Stimulated activated CD4-positive, alpha-beta T cell treated with anti-CD3 and anti-CD28 coated beads, Interleukin-4, amount 100 ng/mL, for 48 hours (primary cell): ENCODE measurements at places on chromosomes 2 and 18.

- no peak for DNase-seq
Measured at GRCh38 chr2:31354837-31355236, 59.7 kb downstream of the XDH start.

DNA sequence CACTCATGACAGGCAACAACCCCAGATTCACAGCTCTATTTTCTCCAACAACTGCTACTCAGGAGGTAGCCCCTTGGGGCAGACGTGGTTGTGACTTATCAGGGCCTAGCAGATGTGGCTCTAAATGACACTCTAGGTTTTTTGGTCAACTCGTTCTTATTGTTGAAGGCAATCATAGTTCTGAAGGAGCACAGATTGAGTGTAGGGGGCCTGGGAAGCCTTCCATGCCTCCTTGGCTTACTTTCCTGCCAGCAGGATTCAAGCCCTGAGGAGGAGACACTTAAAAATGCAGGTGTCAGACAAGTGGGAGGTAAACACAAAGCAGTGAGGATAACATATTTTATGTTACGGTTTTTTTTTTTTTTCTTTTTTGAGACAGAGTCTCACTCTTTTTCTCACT, 23.5 kb upstream of the SUCLG1 start:
- DNase-seq, result no peak

DNA sequence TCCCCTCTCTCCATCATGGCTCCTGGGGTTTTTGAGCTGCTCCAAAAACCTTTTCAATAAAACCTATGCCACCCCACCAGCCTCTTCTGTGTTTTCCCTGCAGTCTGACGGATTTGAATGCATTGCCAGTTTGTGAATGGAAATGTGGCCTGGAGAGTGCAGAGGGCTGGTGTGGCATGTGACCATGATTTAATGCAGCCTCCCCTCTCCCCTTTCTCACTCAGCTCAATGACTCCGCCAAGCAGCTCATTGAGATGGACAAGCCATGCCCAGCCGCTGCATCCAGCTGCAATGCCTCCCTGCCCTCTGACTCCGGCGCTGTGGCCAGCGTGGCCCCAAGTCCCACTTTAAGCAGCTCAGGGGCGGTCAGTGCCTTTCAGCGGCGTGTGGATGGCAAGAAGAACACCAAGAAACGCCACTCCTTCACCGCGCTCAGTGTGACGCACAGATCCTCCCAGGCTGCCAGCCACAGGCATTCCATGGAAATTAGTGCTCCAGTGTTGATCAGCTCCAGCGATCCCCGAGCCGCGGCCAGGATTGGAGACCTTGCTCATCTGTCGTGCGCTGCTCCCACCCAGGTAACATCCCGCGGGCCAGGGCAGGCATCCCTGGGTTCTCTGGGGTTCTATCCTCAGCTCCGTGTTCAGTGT, 215.3 kb downstream of the SEPTIN10 start:
- no peak for DNase-seq

GRCh38 chr18:3218819-3219218, 949 bp downstream of the MYOM1 start:
- DNase-seq, result no peak

DNA sequence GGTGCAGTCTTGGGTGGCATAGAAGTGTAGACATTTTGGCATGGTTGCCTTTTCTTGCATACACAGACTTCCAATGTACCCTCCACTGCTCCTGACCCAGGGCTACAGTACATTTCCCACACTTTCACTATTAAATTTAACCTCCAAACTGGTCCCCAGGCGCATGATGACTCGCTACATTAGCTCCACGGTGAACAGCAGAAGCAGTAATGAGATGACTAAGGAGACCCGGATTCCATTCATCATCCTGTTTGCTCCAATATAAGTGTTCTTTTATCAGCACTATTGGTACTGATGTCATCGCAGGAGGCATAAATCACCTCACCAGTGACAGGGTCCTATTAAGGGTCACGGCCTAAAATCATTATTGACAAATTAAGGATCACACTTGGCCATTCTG, 316.5 kb downstream of the EN1 start:
- no peak for DNase-seq

DNA sequence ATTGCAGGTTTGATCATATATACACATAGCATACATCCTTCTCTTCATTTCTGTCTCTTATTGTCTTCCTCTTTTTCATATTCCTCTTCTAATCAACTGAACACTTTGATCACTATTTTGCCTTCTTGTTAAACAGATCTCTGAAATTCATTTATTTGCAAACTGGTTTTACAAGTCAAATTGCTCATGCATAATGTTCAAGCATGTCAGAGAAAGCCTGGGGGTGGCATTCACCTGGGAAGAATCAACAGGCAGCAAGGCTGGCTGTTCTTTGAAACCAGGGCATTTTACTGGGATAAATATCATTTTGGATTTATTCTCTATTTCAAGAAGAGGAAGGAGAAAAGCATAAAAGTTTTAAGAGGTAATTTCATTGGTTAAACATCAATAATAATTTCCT, 66.9 kb upstream of the LRATD1 start:
- no peak for DNase-seq

GRCh38 chr2:206456078-206456754, 12.9 kb downstream of the ADAM23 start:
- no peak for DNase-seq

GRCh38 chr2:230564805-230565779, 147.6 kb upstream of the CAB39 start:
- no peak for DNase-seq

GRCh38 chr2:224308272-224308911, 93.5 kb downstream of the FAM124B start:
- DNase-seq, result no peak

- DNase-seq, result no peak
Measured at GRCh38 chr2:188668017-188668680, 306.0 kb upstream of the COL3A1 start.

- DNase-seq, result no peak
Measured at GRCh38 chr2:158359846-158360245, 96.7 kb downstream of the CCDC148 start.
